ENCODE measurements at places on chromosomes 4 and X.

DNA sequence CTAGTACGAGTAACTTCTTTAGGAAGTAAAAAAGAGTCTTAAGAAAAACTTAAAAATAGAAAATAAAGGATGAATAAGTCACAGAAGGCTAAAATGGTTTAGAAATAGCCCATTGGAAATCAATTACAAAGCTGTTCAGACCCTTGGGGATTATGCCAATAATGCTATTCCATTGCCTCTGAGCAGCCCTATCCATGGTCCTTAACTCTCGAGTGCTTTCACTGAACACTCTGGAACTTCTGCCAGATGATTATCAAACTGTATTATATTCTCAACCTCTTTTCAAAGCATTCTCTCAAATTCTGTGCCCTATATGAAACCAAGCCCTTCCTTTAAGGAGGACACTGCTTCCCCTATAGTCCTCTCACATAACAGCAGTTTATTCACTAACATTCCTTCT is 17.0 kb downstream of the SLC9B1 start:
- DNase-seq, result no peak

DNA sequence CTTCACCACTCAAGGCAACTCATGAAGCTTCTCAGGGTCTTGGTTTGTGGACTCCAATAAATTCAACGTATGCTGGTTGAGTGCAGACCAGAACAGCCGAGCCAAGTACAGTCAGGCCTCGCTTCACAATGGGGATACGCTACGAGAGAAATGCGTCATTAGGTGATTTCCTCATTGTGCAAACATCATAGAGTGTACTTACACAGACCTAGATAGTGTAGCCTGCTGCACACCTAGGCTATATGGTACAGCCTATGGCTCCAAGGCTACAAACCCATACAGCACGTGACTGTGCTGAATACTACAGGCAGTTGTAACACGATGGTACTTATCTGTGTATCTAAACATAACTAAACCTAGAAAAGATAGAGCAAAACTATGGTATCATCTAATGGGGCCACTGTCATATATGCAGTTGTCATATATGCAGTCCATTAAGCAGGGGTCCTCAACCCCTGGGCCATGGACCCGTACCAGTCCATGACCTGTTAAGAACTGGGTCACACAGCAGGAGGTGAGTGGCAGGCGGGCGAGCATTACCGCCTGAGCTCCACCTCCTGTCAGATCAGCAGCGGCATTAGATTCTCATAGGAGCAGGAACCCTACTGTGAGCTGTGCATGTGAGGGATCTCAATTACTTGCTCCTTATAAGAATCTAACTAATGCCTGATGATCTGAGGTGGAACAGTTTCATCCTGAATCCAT is 31.5 kb downstream of the RTL5 start:
- DNase-seq, result no peak

- DNase-seq, result no peak
Measured at GRCh38 chr4:176641237-176641636, 151.5 kb downstream of the VEGFC start.

GRCh38 chr4:100811046-100811445 is 293.2 kb upstream of the EMCN start:
- no peak for DNase-seq

DNA sequence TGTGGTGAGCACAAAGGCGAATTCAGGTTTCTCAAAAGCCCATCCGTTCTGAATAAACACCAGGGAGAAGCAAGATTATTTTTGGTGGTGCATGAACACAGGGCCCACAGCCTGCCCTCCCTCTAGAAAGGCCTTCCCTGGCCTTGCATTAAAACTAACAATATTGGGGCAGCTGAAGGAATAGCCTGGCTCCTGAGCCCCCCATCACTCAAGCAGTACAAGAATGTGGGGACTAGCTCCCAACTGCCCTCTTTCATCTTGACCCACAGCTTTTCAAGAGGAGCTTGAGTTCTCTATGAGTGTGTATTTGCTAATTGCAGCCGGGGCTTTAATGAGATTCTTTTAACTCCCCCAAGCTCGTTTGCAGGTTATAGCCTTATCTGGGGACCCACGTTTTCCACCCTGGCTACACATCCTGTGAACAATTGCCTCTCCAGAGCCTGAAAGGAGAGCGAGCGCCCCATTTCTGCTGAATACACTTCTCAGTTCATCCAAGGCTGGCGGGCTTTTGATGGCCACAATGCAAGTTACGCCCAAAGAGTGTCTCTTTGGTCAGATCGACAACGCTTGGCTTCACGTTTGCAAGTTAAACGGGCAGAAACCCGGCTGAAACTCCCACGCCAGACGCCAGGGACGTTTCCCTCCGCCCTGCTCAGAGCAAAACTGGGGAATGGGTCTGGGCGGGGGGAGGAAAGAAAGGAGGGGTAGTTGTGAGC is 4.7 kb upstream of the GSX2 start:
- DNase-seq, result no peak

- no peak for DNase-seq
Measured at GRCh38 chr4:90990284-90990683, 863.1 kb downstream of the CCSER1 start.
